ENCODE measurements at places on chromosomes 3 and 15. TPM values are rescaled to one million over a fixed set of nuclear protein-coding genes. Genes with fewer than 3 reads are reported as not detected.

LSM3 gene
- 5.5 TPM for total RNA-seq

GNAT1 gene
- not detected for total RNA-seq

ITPKA gene
- 1.6 TPM for total RNA-seq

GOLGA8S gene
- under 0.01 TPM for total RNA-seq

LEKR1 gene
- total RNA-seq: 0.97 TPM

ACOX2 gene
- total RNA-seq: 12.1 TPM

SCAMP2 gene
- 25.1 TPM for total RNA-seq

MAN2A2 gene
- 15.1 TPM for total RNA-seq

MFGE8 gene
- total RNA-seq: 168 TPM

FBXO40 gene
- not detected for total RNA-seq

ATP13A5 gene
- total RNA-seq: not detected

GPR27 gene
- not detected for total RNA-seq

MUSTN1 gene
- not detected for total RNA-seq

TMCO5A gene
- not detected for total RNA-seq

COL7A1 gene
- total RNA-seq: 140 TPM

PIK3R4 gene
- 28.0 TPM for total RNA-seq

C2CD4B gene
- total RNA-seq: not detected

KLHL40 gene
- not detected for total RNA-seq

WDR73 gene
- total RNA-seq: 37.0 TPM

FYTTD1 gene
- 43.5 TPM for total RNA-seq

SCG3 gene
- not detected for total RNA-seq

MINDY2 gene
- total RNA-seq: 27.4 TPM

RARB gene
- 21.6 TPM for total RNA-seq

VWA5B2 gene
- not detected for total RNA-seq

DUOXA2 gene
- not detected for total RNA-seq

PSTPIP1 gene
- total RNA-seq: not detected

ZBTB47 gene
- total RNA-seq: 25.4 TPM

ARPIN gene
- total RNA-seq: 16.1 TPM

GXYLT2 gene
- 18.1 TPM for total RNA-seq

ROPN1 gene
- total RNA-seq: not detected

SCN11A gene
- total RNA-seq: under 0.01 TPM

ALDH1L1 gene
- 3.9 TPM for total RNA-seq

SLC35G2 gene
- 17.3 TPM for total RNA-seq

CLEC3B gene
- 0.43 TPM for total RNA-seq

PLSCR2 gene
- total RNA-seq: not detected

NUP210 gene
- total RNA-seq: under 0.01 TPM

SMAD3 gene
- total RNA-seq: 30.3 TPM

QTRT2 gene
- 22.9 TPM for total RNA-seq

WDR93 gene
- total RNA-seq: under 0.01 TPM

All from fibroblast of villous mesenchyme (primary cell).